ENCODE measurements at places on chromosomes 7 and 10. TPM values are rescaled to one million over a fixed set of nuclear protein-coding genes. Genes with fewer than 3 reads are reported as not detected.

DNA sequence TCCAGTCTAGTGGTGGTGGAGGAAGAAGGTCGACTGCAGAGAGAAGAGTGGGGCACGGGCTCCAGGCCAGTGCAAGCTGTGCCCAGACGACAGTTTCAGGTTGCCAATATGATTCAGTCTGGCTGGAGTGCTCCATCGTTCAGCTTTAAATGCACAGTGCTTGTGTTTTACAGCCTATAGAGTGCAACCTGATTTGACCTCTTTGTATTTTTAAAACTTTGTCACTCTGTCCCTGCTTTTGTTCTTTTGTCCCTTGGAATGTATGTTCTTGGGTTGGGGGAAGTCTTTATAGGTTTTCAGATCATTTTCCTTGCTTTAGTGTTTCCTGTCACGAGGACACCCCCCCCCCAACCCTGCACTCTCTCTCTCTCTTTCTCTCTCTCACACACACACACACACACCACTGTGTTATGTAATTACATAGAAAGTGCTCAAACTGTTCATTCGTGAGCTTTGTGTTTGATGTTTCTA is 198.0 kb downstream of the CAMK1D start:
- DNase-seq = no peak
- H3K4me1 ChIP-seq = no peaks in the 10 kb centered on the region
- no peak overlapping the region for H3K27ac ChIP-seq
- H3K36me3 ChIP-seq = no peaks in the 10 kb centered on the region

DNA sequence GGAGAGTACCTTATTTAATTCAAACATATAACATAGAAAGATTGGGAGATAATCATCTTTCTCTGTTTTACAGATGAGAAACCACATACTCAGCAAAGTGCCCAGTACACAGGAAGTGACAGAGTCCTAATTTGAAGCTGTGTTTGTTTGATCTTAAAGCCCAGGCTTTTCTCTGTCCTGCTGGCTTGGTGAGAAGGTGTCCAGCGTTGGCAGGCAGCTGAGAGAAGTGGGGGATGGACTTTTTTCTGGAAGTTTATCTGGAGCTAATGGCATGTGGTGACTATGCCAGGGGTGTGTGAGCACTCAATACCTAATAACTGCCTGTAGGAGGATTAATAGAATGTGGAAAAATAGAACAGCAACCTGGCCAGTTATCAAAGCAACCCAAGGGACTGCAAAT is 60.8 kb downstream of the NPSR1 start:
- no peaks in the 10 kb centered on the region for H3K36me3 ChIP-seq
- H3K4me3 ChIP-seq = no peak overlapping the region
- no peaks in the 10 kb centered on the region for H3K4me1 ChIP-seq
- H3K27me3 ChIP-seq = no peaks in the 10 kb centered on the region
- no peak overlapping the region for H3K27ac ChIP-seq

DNA sequence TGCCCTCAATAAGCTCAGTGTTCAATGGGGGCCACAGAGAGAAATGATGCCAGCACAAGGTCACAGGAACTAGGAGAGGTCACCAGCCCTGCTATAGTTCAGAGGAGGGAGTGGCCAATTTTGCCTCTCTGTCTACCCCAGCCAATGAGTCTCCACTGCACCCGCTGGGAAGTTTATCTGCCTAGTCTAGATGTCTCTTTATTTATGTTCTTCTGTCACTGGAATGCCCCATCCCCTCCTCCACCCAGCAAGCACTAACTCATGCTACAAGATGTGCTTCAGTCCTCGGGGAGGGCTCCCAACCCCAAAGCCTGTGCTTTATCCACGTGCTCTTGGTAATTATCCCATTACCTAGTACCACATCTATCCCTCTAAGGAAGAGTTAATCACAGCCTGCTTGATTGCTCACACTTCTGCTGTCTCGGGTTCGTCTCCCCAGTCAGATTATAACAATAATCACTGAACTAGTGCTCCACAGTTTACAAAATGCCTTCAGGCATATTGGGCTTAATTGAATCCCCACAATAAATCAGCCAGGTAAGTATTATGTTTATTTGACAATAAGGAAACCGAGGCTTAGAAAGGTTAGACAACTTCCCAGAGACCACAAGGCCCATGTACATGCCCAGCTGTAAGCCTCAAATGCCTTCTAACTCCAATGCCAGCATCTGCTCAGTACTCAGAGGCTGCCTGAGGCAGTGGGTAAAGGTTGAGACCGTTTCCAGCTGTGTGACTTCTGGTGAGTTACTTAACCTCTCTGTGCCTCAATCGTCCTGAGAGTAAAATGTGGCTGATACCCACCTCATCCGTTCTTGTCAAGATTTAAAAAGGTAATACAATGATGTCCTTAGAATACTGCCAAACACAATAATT is 3.9 kb downstream of the HIP1 start:
- H3K4me1 ChIP-seq = peaks cover 20% of the 10 kb centered on the region
- H3K36me3 ChIP-seq = no peaks in the 10 kb centered on the region
- no peaks in the 10 kb centered on the region for H3K27me3 ChIP-seq

DNA sequence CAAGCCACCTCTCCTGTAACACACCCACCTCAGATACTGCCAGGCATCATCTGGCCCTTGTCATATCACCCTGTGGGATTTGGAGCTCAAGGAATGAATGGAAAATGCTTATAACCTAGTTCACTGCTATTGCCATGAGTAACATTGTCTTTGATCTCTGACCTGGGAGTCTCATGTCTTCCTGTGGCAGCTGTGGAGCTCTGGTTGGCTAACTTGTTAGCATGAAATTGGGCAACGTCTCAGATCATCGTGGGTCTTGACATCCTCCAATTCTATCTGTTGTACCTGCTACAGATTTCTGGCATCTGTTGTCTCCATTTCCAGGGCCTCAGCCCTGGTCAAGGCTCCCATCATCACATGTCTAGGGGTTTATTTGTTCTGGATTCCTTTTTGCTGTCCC is 2.2 kb upstream of the TMEM270 start:
- no peak for DNase-seq
- no peak overlapping the region for H3K4me3 ChIP-seq
- peaks cover 3% of the 10 kb centered on the region for H3K4me1 ChIP-seq

DNA sequence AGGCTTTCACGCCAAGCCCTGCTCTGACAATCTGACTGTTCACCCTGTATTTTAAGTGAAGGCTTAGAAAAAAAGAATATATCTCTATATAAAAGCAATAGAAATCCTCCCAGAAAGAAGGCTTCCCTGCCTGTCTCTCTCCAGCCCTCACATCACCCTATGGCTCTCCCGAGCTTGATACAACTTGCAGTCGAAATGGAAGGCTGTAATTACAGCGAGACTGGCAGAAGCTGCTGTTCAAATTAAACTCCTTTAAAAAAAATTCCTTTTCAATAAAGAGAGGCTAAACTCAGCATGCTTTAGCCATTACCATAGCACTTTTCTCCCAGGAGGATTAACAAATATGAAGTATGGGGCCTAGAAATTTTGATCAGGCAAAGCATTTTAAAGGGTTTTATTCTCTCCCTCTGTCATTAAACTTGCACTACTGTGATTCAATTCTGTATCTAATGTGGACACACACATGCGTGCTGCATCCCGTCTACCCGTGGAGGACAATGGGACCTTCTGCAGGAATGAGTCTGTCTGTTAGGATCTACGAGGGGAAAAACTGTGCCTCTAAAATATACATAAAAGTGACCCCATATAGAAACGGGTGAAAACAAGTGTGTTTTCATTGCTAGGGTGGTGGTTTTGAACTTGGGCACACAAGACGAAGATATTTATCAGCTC is 223.8 kb downstream of the USP6NL start:
- H3K36me3 ChIP-seq = no peaks in the 10 kb centered on the region
- H3K4me3 ChIP-seq = no peak overlapping the region
- DNase-seq = no peak
- H3K4me1 ChIP-seq = no peaks in the 10 kb centered on the region

Gene ARHGAP19
- total RNA-seq = 4.2 TPM

- H3K4me3 ChIP-seq = no peak overlapping the region
- H3K27me3 ChIP-seq = no peaks in the 10 kb centered on the region
- no peak overlapping the region for H3K27ac ChIP-seq
- H3K36me3 ChIP-seq = no peaks in the 10 kb centered on the region
- H3K4me1 ChIP-seq = no peaks in the 10 kb centered on the region
- DNase-seq = no peak
These were observed 64.6 kb downstream of the FAM185A start for GRCh38 chr7:102813191-102814024.

- no peaks in the 10 kb centered on the region for H3K27me3 ChIP-seq
- H3K4me3 ChIP-seq = no peak overlapping the region
- no peak overlapping the region for H3K27ac ChIP-seq
- no peak for DNase-seq
- H3K4me1 ChIP-seq = peaks cover 14% of the 10 kb centered on the region
These were observed 33.8 kb downstream of the AMZ1 start for GRCh38 chr7:2721842-2722241.

GRCh38 chr7:13028825-13029099 is 341.3 kb downstream of the ARL4A start:
- no peak overlapping the region for H3K27ac ChIP-seq
- no peaks in the 10 kb centered on the region for H3K27me3 ChIP-seq
- DNase-seq = no peak

- H3K27me3 ChIP-seq = no peaks in the 10 kb centered on the region
- H3K4me3 ChIP-seq = no peak overlapping the region
- no peaks in the 10 kb centered on the region for H3K36me3 ChIP-seq
- peaks cover 15% of the 10 kb centered on the region for H3K4me1 ChIP-seq
- no peak overlapping the region for H3K27ac ChIP-seq
These were observed 573.7 kb downstream of the PARD3 start for GRCh38 chr10:34241226-34242000.

- H3K36me3 ChIP-seq = no peaks in the 10 kb centered on the region
- H3K27me3 ChIP-seq = no peaks in the 10 kb centered on the region
- no peak overlapping the region for H3K4me3 ChIP-seq
- no peak overlapping the region for H3K27ac ChIP-seq
- peak; percentile 74 for DNase-seq
These were observed 77.5 kb upstream of the CACUL1 start for GRCh38 chr10:118832241-118832651.

Gene VWC2
- total RNA-seq = under 0.01 TPM

GRCh38 chr7:98700533-98700932 is 83.4 kb downstream of the NPTX2 start:
- DNase-seq = peak; percentile 4
- H3K4me1 ChIP-seq = no peaks in the 10 kb centered on the region
- H3K27me3 ChIP-seq = no peaks in the 10 kb centered on the region
- no peak overlapping the region for H3K27ac ChIP-seq

GRCh38 chr10:86300931-86301830 is 65.4 kb downstream of the GRID1 start:
- no peaks in the 10 kb centered on the region for H3K4me1 ChIP-seq
- no peaks in the 10 kb centered on the region for H3K36me3 ChIP-seq
- DNase-seq = peak; percentile 48
- no peak overlapping the region for H3K27ac ChIP-seq
- no peaks in the 10 kb centered on the region for H3K27me3 ChIP-seq
- H3K4me3 ChIP-seq = no peak overlapping the region

DNA sequence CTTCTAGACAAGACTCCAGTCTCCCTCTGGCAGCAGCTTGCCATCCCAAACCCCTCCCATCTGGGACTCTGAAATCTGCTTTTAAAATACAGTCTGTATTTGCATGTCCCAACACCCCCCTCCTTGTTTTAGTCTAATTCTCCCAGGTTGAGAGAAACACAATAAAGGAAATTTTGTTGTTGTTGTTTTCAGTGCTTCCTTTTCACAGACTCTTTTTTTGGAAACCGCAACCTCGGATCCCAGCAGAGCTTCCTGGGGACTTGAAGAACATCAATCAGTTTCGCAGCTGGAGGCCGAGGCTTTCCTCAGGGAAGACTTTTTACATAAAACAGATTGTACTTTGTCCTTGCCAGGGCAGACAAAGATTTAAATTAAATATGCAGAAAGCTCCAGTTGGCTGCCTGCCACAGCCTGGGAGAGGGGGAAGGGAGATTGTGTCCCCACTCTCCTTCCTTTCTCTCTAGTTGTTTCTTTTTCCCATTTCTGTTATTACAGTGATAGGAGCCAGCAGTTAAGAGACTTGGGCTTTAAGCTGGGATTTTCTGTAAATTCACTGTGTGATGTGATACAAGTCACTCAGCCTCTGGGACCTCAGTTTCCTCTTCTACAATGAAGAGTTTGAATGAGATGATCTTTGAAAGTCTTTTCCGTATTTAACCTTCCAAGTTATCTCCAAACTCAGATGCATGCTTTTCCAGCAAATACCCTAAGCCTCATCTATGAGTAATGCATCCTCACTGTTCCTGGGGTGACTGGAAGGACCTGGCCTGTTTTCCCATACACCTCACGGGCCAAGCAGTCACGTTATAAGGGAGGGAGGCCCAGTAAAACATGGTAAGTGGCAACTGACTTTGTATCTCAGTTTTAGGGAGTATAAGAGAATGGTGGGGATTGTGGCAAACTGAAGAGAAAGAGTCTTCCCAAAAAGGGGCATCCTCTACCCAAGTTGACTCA is 192.3 kb downstream of the REEP3 start:
- H3K27me3 ChIP-seq = no peaks in the 10 kb centered on the region
- no peaks in the 10 kb centered on the region for H3K36me3 ChIP-seq
- H3K4me3 ChIP-seq = peak overlapping the region; percentile 4

DNA sequence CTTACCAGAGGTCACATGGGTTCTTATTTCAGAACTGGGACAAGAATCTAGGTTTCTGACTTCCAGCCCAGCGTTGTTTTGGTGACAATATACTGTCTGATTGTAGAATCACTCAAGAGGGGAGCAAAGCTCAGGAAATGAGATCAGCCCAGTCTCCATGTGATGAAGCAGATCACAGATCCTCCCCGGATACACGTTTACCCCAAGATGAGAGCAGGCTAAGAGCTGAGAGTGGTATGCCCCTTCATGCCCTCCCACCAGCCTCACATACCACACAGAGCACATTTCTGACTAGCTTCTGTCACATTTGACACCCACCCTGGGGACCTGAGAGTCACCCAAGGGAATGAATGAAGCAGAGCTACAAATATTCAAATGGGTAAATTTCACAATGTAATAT is 27.1 kb upstream of the PRKCQ start:
- no peak for DNase-seq
- no peaks in the 10 kb centered on the region for H3K36me3 ChIP-seq
- H3K27ac ChIP-seq = no peak overlapping the region
- no peak overlapping the region for H3K4me3 ChIP-seq
- no peaks in the 10 kb centered on the region for H3K4me1 ChIP-seq

DNA sequence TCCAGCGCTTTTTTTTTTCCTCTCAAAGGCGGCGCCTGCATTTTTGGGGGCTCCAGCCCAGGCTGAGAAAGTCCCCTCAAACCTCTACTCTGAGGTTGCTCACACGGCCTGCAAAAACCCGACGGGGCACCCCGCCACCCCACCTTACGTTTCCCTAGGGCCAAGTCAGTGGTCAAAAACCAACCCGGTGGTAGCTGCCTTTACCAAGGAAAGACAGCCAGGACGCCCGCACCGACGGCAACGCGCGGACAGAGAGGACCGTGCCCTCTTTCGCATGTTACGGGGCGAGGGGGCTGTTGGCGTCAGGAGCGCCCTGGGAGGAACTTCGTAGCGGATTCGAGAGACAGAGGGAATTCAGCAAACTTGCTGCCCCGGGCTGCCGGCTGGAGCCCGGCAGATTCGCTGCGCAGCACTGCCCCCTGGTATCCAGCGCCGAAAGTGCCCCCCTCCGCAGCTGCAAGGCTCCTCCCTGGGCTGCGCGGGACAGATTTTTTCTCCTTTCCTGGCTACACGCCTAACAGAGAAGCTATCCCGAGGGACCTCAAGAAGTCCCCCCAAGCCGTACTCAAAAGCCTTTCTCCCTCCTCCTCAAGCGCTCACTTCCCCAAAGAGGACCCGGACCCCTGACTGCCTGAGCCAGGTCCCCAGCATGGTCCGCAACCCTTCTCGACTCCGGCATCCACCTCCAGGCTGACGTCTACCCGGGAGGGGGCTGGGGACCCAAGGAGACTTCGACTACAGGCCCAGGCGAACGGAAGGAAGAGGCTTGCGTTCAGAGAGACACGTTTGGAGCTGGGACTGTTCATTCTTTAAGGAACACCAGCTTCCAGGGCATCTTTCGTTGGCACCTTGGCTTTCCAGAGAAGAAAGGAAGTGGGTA is 27.7 kb upstream of the VAX1 start:
- no peaks in the 10 kb centered on the region for H3K36me3 ChIP-seq
- H3K27ac ChIP-seq = no peak overlapping the region
- peak overlapping the region; percentile 22 for H3K4me3 ChIP-seq
- H3K27me3 ChIP-seq = peaks cover 72% of the 10 kb centered on the region
- no peak for DNase-seq

Gene PTPN12
- total RNA-seq = 118 TPM
